Stimulated activated CD4-positive, alpha-beta T cell treated with anti-CD3 and anti-CD28 coated beads, Interleukin-1b, Interleukin-23, amount 100 ng/mL, for 1 hour (primary cell): ENCODE measurements at places on chromosomes 1 and 21.

DNA sequence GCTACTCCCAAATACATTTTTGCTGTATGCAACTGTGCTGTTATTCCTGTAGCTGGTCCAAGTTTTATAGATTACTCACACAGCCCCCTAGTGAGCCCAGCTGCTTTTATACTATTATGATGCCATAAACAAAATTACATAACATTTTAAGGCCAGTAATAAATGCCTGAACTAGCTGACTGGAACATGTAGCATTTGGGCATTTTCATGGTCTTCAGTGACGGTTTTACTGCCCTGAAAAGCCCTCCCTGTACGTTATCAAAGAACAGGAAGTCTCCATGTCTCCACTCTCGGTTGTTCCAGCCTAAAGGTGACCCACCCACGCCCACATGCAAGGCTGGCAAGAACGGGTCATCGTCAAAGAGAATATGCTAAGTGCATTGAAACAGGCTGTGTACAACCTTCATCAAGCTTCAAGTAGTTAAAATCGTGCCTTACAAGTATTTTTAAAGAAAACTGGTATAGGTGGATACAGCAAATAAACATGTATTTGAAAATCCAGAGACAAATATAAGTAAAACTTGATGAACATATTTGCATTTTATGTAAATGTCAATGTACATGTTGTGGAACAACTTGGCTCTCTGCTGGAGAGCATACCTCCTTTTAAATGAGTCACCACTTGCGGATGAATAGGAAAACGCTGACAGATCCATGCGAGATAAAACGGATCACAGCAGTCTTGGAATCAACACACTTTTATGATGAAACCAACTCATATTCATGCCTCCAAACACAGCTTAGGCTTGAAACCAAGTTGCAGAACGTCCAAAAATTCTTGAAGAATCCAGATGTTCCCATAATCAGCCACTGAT lies 520.5 kb downstream of the SMYD3 start:
- no peak for DNase-seq

GRCh38 chr1:205441318-205441633 lies 14.6 kb downstream of the BLACAT1 start:
- no peak for DNase-seq

GRCh38 chr21:37452227-37452626 lies 85.7 kb downstream of the DYRK1A start:
- DNase-seq, result no peak

- DNase-seq, result no peak
Observed at GRCh38 chr1:110067893-110068645, 2.4 kb downstream of the ALX3 start.

DNA sequence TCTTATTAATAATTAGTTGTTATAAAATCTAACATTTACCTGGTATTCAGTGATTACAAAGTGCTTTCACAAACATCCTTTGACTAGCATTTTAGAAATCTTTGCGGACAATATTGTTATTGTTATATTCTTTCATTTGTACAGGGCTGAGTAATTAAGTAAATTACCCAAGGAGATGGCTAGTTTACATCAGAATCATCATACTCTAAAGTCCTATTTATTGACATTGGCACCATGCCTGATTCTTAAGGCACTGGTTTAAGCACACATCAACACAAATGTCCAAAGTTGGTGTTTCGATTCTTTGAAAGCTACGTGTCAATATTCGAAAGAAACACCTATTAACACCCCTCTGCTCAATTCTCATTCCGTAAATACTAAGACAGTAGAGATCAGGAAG lies 424.6 kb upstream of the CHRM3 start:
- no peak for DNase-seq

GRCh38 chr1:227903614-227904501 lies 43.9 kb downstream of the WNT9A start:
- no peak for DNase-seq

DNA sequence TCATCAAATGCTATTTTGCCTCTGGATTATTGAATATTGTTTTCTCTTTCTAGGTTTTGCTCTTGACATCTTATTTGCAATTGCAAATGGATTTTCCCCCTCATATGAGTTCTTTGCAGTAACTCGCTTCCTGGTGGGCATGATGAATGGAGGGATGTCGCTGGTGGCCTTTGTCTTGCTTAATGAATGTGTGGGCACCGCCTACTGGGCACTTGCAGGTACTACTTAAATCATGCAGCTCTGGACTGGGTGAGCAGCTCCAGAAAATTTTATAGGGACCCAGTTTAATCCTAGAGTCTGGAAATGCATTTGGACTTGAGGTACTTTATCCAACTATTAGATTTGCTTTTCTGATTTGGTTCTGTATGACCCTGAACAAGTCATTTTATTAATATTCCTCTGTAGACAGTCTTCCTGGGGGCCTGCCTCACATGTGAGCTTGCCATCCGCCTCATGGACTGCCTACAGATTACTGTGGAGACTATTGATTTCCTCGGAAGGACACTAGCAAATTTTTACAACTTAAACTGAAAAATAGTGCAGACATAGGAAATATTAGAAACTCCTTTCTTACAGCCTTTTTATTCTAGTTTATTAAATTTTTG lies 44.5 kb downstream of the SLC22A15 start:
- DNase-seq, result no peak

GRCh38 chr1:832136-832535 lies 91.6 kb upstream of the SAMD11 start:
- no peak for DNase-seq

GRCh38 chr1:38613996-38614395 lies 245.6 kb downstream of the RRAGC start:
- DNase-seq, result no peak

DNA sequence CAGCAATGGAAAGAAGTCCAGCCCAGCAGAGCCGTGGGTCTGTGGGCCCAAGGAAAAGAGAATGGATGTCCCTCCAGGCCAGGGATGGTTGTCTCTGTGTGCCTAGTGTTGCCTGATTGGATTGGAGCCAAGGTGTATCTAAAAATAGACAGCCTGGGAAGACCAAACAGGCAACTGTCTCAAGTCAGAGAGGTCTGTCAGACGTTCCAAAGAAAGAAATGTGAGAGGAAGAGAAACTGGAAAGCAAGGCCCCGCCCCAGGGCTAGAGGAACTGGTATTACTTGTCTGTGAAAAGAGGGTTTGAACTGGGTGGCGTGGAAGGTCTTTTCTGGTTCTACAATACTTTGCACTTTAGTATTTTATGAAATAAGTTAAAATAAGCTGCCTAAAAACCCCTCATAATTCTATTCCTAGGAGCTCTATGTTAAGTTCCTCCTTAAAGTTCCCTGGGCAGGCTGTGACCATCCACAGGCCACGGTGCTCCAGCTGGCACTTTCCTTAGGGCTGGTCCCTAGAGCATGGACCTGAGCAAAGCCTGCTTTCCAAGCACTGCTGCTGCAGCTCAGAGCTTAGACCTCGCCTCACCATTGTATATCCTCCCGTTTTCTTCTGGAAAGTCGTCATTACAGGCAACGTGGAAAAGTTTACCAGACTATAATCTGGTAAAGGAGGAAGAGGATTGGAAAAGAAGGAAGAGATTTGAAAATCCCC lies 151.6 kb downstream of the DISC1 start:
- DNase-seq, result no peak

DNA sequence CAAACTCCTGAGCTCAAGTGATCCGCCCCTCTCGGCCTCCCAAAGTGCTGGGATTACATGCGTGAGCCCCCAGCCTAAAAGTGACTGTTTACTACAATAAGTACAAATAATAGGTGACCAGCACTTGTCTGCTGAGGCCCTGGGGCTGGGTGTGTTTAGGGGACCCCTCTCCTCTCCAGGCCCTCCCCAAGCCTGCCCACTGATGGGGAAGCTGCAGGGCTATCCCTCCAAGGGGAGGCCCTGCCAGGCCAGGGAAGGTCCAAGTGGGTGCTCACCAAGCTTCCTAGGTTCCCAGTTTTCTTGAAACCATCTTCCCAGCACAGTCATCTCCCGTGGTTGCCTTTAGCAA lies 60.7 kb downstream of the H3-3A start:
- DNase-seq, result no peak

GRCh38 chr1:151579436-151580225 lies 32.2 kb upstream of the SNX27 start:
- no peak for DNase-seq

DNA sequence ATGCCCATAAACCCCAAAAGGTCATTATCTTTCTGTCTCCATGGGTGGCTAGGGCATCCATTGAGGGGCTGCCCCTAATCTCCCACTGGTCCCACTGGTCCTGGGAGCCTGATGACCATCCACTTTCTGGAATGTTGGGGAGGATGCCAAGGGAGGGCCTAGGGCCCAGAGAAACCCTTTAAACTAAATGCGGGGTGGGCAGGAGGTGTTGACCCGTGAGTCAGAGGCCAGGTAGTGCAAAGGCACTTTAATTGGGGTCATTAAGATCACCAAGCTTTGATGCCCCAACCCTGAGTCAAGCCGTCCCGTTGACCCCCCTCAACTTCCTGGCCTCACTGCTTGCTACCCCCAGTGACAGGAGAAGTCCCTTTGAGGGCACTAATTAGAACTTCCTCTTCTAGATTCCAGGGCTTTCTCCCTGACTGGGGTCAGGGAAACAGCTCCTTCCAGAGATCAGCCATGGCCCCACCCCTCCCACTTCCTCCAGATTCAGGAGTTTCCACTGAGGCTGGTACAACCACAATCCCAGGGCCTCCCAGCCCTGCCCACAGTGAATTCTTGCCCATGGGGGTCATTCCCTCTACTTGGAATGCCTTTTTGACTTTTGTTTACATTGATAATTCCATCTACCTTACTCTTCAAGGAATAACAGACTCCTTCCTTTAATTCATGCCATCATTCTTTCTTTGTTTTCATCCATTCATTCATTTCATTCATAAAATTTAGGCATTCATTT lies 15.5 kb upstream of the SERINC2 start:
- no peak for DNase-seq

DNA sequence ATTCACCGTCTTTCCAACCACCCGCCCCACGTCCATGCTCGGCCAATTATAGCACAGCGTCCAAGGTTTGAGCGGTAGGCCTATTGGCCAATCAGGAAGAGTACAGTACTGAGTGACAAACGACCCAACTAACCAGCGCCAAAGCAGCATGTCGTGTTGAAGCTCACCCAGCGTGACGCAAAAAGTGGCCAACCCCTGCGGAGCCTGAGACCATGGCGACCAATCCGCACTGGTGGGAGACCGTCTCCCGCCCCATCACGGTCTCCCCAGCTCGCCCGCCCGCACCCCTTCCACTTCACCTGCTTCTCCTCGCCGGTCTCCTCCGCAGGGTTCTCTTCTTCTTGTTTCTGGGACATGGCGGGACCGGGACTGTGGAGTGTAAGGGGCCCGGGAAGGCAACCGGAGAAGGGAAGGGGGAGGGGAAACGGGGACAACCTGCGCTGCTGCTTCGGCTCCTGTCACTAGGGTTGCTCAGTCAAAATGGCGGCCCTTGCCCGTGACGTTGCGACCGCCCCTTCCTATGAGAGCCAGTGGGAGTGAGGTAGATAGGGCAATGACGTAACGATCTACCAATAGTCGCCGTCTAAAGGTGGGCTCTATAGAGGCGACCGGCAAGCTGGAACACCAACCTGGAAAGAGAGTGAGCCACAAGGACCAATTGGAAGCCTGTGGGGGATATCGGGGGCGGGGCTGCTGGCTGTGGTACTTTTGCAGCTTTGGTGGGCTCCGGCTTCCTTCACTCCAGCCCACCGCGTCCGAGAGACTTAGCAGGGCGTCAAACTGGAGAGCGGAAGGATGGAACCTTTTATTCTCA lies at the start of gene ENSA:
Gene ENSA, minus strand, starts transcription at position 498 of the 814 bp plus-strand sequence. Its CDS starts 142 bp downstream, at position 356.
- DNase-seq, result peak; percentile 82

GRCh38 chr1:21932127-21932526 lies 5.0 kb downstream of the HSPG2 start:
- no peak for DNase-seq

DNA sequence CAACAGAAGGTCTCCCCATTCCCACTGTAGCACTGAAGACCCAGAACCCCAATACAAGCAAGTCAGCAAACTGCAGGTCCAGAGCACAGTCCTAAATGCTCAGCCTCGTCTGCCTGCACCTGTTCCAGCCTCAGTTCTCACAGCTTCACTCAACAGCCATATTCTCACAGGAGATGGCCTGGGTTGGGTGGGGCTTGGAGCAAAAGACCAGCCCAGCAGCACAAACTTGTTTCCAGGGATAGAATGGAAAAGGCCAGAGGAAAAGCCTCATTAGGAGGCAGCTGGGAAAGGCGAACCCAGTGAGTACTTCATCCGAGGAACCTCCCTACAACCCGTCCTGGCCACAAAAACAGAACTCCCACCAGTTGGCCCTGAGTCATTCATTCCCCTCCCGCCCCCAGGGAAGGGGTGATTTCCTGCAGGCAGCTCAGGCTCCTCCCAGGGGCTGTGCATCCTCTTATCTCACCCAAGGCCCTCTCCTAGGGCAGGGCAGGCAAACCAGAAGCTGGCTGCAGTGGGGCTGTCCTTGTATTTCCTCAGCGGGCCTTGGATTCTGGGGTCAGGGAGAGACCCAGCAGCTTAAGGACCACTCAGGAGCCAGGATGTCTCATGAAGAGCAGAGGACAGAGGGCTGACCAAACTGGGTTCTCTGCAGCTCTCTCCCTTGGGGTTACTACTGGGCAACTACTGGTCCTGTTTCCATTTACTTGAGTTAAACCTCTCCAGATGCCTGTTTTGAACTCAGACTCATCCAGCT lies 7.4 kb upstream of the MPL start:
- peak; percentile 32 for DNase-seq

DNA sequence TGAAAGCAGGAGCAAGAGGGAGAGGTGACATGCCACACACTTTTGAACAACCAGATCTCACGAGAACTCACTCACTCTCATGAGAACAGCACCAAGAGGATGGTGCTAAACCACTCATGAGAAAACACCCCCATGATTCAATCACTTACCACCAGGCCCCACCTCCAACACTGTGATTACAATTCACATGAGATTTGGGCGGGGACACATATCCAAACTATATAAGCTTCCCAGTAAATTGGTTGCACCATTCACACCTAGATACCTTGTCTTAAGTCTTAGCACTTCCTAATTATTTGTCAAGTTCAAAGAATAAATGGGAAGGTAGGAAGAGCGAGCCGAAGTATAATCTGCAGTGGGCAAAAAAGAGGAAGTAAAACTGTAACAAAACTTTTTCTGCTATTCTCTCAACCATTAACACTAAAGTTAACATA lies 34.3 kb downstream of the AMY1C start:
- no peak for DNase-seq

DNA sequence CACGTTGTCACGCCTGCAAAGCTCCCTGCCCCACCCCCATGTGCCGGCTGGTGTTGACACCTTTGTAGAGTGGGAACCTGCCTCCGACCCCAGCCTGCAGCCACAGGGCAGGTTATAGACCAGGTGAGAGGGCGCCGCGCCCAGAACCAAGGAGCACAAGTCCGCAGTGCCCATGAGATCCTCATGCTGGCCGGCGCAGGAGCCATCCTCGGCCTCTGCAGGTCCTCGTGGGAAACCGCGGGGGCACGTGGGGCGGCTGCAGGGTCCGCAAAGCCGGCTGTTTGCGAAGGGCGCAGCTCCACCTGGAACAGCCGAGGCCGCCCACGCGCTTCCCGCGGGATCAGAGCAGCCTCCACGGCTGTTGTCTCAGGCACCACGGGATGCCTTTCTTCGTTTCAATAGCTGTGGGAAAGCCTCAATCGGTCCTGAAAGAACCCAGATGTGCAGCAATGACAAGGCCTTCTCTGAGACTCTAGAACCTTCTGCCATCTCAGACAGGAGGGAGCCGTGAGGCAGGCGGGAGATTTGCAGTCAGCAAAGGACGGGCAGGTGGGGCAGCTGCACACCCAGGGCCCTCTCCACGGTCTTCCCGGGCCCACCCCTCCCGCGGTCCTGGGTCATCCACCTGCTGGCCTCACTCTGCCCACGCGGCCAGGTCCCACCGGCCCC lies 29.9 kb downstream of the POFUT2 start:
- DNase-seq, result no peak

GRCh38 chr1:73771396-73771795 lies 426.6 kb downstream of the LRRIQ3 start:
- no peak for DNase-seq
